Activated naive CD8-positive, alpha-beta T cell treated with anti-CD3 and anti-CD28 coated beads, Interleukin-2, amount 50 U/mL, for 24 hours (primary cell): ENCODE measurements at places on chromosomes 6 and 20.

DNA sequence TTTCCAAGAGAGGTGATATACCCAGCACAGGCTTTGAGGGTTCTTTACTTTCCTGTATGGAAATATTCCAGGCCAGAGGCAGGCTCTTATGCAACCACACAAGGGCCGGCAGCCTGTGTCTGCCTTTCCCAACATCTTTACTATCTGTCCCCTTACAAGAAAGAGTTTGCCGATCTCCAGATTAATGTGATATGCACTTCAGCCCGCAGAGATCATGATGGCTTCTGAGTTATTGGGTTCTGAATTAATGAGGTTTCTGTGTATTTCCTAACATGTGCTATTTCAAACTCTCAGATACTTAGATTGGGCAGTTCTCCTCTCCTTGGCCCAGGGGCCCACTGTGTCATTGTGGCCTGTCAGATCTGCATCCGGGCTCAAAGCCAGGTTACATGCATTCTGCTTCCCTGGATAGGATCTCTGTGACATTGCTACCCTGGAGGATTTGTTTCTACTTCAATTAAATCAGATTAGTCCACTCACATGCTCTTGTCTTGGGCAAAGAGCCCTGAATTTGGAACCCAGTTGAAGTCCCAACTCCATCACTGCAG is 56.6 kb downstream of the TGM2 start:
- no peak overlapping the region for H3K27ac ChIP-seq
- H3K27me3 ChIP-seq: no peaks in the 10 kb centered on the region
- DNase-seq: no peak

DNA sequence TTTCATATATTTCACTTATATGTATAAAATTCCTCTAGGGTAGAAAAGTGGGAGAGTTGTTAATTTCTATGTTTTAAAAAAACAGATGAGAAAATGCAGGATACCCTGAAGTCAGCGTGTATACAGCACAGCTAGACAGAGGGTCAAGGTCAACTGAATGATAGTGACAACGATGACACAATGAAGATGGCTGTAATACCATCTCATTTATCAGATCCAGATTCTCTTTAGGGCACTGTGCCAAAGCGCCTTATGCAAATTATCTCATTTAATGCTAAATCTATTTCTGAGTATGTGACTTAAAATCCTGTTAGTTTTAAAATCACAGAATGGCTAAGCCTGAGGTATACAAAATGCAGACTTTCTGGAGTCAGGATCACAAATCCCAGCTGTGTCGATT is 431.4 kb upstream of the RUNX2 start:
- DNase-seq: no peak
- H3K27me3 ChIP-seq: no peaks in the 10 kb centered on the region
- H3K36me3 ChIP-seq: peaks cover 14% of the 10 kb centered on the region

DNA sequence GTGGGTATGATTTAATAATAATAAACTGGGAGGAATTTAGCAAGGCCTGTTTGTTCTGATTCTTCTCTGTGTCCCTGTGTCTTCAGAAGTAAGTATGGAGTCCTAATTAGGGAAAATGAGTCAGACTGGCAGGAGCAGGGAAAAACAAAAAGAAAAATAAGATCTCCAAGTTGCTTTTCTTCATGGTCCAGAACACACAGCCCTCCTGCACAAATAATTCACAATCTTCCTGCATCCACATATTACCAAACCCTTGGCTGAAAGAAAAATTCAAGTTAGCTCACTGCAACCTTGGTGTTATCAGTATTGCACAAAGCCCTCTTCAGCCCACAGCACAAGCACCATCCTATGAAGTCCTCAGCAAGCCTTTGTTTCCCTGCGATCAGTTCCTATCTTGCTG is 142.0 kb upstream of the LAMA2 start:
- no peaks in the 10 kb centered on the region for H3K36me3 ChIP-seq
- peaks cover 5% of the 10 kb centered on the region for H3K4me1 ChIP-seq
- H3K27ac ChIP-seq: no peak overlapping the region
- H3K4me3 ChIP-seq: no peak overlapping the region
- H3K27me3 ChIP-seq: no peaks in the 10 kb centered on the region
- DNase-seq: no peak

GRCh38 chr6:137707590-137708360 is 159.3 kb upstream of the TNFAIP3 start:
- H3K27me3 ChIP-seq: no peaks in the 10 kb centered on the region
- peaks cover 85% of the 10 kb centered on the region for H3K4me1 ChIP-seq
- H3K27ac ChIP-seq: peak overlapping the region; percentile 90
- H3K36me3 ChIP-seq: peaks cover 2% of the 10 kb centered on the region
- DNase-seq: peak; percentile 70

DNA sequence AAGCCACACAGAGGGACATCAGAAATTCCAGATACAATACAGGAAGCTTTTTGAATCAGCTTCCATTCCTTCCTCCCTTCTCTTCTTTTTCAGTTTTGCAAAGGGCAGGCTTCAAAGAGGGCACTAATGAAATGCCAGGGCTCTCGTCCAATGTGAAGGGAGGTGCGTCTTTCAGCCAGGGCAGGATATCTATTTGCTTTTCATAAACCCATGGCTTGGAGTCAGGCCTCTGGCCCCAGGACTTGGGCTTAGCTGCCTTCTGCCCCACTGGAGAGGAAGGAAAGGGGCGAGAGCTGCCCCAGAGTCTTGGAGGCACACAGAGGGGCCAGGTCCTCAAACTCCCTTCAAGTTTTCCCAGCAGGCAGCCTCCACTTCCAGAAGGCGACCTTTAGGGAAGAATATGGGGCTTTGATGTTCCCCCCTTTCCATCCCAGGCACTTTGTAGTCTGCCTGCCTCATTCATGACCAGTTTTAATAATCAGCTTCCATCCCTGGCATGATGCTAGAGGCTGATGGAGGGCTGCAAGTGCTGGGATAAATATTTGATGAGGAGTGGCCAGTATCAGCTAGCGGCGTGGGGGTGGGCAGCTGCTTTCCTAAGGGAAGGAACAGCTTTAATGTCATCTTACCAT is 234.8 kb downstream of the NRN1 start:
- H3K27ac ChIP-seq: no peak overlapping the region
- H3K4me1 ChIP-seq: no peaks in the 10 kb centered on the region
- H3K27me3 ChIP-seq: no peaks in the 10 kb centered on the region
- no peak overlapping the region for H3K4me3 ChIP-seq

DNA sequence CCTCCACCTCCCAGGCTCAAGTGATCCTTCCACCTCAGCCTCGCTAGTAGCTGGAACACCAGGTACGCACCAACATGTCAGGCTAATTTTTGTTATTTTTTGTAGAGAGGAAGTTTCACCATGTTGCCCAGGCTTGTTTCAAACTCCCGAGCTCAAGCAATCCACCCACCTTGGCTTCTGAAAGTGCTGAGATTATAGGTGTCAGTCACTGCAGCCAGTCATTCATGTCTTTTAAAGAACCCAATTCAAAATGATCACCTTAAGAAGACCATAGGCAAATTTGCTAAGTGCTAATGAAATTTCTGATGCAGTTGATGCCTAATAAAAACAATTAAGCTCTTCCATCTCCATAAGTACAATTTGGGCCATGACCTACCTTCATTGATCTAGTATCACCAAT is 2.6 kb upstream of the VNN2 start:
- peaks cover 3% of the 10 kb centered on the region for H3K36me3 ChIP-seq
- no peak overlapping the region for H3K4me3 ChIP-seq
- H3K27me3 ChIP-seq: no peaks in the 10 kb centered on the region

DNA sequence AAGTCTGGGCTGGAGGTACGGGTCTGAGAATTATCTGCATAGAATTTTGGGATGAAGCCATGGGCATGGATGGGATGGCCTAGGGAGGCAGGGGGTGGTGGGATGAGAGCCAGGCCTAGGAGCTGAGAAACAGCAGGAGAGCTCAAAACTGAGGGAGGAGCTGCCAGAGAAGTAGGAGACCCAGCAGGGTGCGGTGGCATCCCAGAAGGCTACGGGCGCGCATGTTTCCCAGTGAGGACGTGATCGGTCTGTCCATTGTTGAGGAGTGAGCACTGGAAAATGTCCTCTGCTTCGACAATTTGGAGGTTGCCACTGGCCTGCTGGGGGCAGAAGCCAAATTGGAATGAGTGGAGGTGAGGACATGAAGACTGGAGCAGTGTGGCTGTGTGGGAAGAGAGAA is 14.5 kb upstream of the MROH8 start:
- H3K27me3 ChIP-seq: no peaks in the 10 kb centered on the region
- DNase-seq: no peak
- H3K4me3 ChIP-seq: no peak overlapping the region
- peaks cover 54% of the 10 kb centered on the region for H3K36me3 ChIP-seq
- H3K27ac ChIP-seq: peak overlapping the region; percentile 64

- no peak for DNase-seq
- H3K4me1 ChIP-seq: no peaks in the 10 kb centered on the region
- H3K27me3 ChIP-seq: no peaks in the 10 kb centered on the region
- no peak overlapping the region for H3K4me3 ChIP-seq
These were observed 668.7 kb upstream of the SLC35B3 start for GRCh38 chr6:9103876-9104521.

DNA sequence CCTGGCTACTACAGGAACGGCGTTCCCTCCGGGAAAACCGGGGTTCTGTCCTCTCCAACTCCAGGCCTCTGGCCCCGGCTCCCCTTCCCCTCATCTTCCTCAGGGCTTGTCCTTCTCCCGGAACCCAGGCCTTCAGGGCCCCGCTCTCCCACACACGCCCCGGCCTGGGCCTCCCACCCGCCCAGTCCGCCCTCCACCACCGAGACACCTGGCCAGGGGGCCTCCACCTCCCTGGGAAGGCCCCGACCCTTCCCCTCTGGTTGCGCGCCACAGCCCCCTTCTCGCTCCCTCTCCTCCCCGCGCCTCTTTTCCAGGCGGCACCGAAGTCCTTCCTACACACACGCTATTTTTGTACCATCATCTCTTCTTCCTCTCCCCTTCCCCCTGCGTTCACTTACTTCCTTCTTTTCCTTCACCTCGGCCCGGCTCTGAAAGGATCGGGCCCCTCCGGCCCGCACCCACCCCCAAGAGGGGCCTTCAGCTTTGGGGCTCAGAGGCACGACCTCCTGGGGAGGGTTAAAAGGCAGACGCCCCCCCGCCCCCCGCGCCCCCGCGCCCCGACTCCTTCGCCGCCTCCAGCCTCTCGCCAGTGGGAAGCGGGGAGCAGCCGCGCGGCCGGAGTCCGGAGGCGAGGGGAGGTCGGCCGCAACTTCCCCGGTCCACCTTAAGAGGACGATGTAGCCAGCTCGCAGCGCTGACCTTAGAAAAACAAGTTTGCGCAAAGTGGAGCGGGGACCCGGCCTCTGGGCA is 1.3 kb upstream of the SIRPA start:
- H3K27ac ChIP-seq: no peak overlapping the region
- peak overlapping the region; percentile 50 for H3K4me3 ChIP-seq
- peaks cover 9% of the 10 kb centered on the region for H3K4me1 ChIP-seq
- DNase-seq: no peak

- H3K27me3 ChIP-seq: no peaks in the 10 kb centered on the region
- peak overlapping the region; percentile 80 for H3K4me3 ChIP-seq
- DNase-seq: peak; percentile 73
- peak overlapping the region; percentile 91 for H3K27ac ChIP-seq
- no peaks in the 10 kb centered on the region for H3K36me3 ChIP-seq
These were observed 96.1 kb upstream of the BHLHE23 start for GRCh38 chr20:63102721-63103375.

DNA sequence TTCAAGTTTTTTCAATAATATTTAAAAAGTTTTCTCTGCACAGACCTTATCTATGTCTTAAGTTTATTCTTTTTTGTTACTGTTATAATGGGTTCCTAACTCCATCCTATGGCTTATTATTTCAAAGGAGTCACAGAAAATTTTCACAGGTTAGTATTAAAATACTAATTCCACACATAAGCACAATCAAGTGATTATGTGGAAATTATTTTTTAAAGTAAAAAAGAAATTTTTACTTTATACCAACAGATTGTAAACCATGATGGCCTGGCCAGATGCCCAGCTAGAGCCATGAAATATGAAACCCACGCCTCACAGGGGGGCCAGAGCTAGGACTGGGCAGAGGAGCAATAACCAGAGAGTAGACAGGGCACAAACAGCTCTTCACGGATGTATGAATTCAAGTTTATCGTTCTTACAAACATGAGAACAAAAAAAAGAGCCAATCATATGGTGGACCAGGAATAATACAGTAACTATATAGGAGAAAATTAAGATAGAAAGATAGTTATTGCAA is 34.0 kb downstream of the NUDT3 start:
- no peak overlapping the region for H3K4me3 ChIP-seq
- no peak overlapping the region for H3K27ac ChIP-seq
- no peak for DNase-seq

- no peaks in the 10 kb centered on the region for H3K4me1 ChIP-seq
- H3K27me3 ChIP-seq: no peaks in the 10 kb centered on the region
- H3K36me3 ChIP-seq: no peaks in the 10 kb centered on the region
- no peak overlapping the region for H3K27ac ChIP-seq
- no peak overlapping the region for H3K4me3 ChIP-seq
- DNase-seq: no peak
These were observed 20.7 kb upstream of the UTRN start for GRCh38 chr6:144264270-144265060.

GRCh38 chr6:36071714-36072113 is 44.1 kb downstream of the MAPK14 start:
- H3K4me3 ChIP-seq: no peak overlapping the region
- no peak for DNase-seq
- peaks cover 3% of the 10 kb centered on the region for H3K36me3 ChIP-seq
- H3K4me1 ChIP-seq: peaks cover 19% of the 10 kb centered on the region
- H3K27me3 ChIP-seq: no peaks in the 10 kb centered on the region

DNA sequence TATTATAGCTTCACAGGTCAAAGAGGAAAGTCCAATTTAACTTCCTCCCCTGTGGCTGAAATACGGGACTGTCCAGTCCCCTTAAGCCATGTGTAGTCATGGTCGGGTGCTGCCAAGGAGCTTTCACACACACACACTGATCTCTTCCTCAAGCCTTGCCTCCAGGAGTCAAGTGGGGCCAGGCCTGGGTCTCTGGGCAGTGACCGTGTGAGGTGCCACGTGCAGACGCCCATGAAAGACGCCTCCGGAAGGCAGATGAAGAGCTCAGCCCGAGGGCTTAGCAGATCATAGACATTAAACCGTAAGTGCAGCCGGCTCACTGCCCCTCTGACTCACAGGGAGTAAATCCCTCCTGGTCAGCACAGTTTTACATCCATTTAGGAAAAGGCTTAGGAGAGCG is 4.2 kb downstream of the GABRR2 start:
- no peak for DNase-seq
- H3K27me3 ChIP-seq: no peaks in the 10 kb centered on the region
- no peak overlapping the region for H3K27ac ChIP-seq
- H3K4me1 ChIP-seq: no peaks in the 10 kb centered on the region
- no peak overlapping the region for H3K4me3 ChIP-seq
- H3K36me3 ChIP-seq: peaks cover 1% of the 10 kb centered on the region

GRCh38 chr20:24006626-24007025 is 18.0 kb upstream of the GGTLC1 start:
- H3K27me3 ChIP-seq: peaks cover under 1% of the 10 kb centered on the region
- H3K4me3 ChIP-seq: no peak overlapping the region
- no peaks in the 10 kb centered on the region for H3K4me1 ChIP-seq
- H3K27ac ChIP-seq: no peak overlapping the region
- H3K36me3 ChIP-seq: no peaks in the 10 kb centered on the region

DNA sequence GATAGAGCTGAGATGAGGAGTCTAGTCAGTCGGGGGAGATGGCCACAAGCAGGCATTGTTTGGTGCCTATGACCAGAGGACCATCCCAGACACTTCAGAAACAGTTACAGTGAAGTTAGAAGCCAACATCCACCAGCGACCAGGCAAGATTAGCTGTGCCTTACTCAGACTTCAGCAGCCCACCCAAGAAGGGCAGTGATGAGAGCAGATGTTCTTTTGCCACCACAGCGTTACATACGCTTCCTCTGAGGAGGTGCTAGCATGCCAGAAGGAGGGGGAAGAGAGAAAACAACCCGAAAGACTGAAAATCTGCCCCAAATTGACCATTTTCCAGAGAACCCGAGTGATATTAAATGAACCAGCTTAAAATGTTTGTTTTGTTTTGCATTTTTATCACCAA is 186.8 kb downstream of the PRL start:
- H3K27ac ChIP-seq: no peak overlapping the region
- no peaks in the 10 kb centered on the region for H3K36me3 ChIP-seq
- no peaks in the 10 kb centered on the region for H3K4me1 ChIP-seq
- no peak overlapping the region for H3K4me3 ChIP-seq
